ENCODE measurements at places on chromosomes 7 and 10. TPM values are rescaled to one million over a fixed set of nuclear protein-coding genes. Genes with fewer than 3 reads are reported as not detected.

DNA sequence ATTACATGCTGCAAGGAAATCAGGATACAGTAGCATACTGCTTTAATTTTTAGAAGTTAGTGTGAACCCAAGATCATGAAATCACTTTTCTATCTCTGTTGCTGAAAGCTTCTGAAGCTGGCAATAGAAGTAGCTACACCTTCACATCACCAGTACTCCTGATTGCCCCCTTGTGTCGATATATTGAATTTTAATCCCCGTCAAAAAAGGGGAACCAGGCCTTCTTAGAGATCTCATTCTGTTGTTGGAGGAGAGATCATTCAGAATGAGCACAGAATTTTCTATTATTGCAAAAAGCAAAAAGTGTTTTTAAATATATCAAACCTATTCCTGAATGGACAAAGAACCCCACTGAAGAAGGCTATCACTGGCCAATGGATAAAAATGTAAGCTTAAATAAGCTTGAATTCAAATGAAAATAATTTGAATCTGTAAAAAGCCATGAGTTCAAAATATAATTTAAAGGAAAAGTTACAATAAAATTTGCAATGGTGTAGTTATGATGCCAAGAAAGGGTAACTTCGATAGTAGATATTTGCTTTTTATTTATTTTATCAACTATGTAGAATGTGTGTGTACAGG, 39.7 kb upstream of the TEX47 start:
- no peak for DNase-seq
- H3K27me3 ChIP-seq = no peaks in the 10 kb centered on the region
- H3K36me3 ChIP-seq = no peaks in the 10 kb centered on the region
- no peaks in the 10 kb centered on the region for H3K4me1 ChIP-seq
- no peak overlapping the region for H3K4me3 ChIP-seq
- H3K27ac ChIP-seq = no peak overlapping the region

- peaks cover 24% of the 10 kb centered on the region for H3K4me1 ChIP-seq
- H3K4me3 ChIP-seq = peak overlapping the region; percentile 93
- H3K36me3 ChIP-seq = no peaks in the 10 kb centered on the region
- peak; percentile 1 for DNase-seq
- peak overlapping the region; percentile 99 for H3K27ac ChIP-seq
- no peaks in the 10 kb centered on the region for H3K27me3 ChIP-seq
Measured at GRCh38 chr10:17643339-17643754, 604 bp upstream of the STAM start.

DNA sequence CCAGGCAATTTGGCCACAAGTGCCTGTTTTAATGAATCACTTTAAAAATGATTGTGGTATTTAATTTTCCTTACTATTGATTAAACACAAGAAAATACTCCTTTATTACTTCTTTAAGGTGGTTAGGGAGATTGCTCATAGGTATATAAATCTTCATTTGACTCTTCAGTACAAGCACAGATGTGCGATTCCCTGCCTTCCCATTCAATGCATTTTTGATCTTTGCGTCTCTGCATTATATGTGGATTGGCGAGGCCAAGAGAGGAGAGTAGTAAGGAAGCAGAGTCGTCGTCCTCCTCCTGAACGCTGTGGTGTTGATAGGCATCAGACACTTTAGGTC, 683.7 kb downstream of the LRMDA start:
- H3K4me1 ChIP-seq = no peaks in the 10 kb centered on the region
- no peak for DNase-seq
- no peak overlapping the region for H3K4me3 ChIP-seq
- H3K27me3 ChIP-seq = no peaks in the 10 kb centered on the region
- H3K36me3 ChIP-seq = no peaks in the 10 kb centered on the region

DNA sequence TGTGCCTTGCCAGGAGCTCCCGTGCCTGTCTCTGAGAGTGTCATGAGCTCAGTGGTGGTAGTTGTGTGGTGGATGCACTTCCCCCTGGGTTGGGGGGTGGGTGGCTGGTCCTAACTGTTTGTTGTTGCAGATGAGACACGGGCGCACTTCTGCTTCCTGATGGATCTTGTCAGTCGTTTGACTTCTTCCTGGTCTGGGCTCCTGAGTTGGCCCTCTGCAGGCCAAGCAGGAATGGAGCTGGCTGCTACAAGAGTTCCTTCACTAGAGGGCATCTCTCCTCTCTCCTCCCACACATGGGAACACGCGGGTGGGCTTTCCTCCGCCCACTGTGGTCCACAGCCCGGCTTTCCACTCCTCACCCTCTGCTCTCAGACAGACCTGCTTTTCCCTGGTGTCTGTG, 82.0 kb downstream of the BMS1 start:
- no peak overlapping the region for H3K4me3 ChIP-seq
- H3K36me3 ChIP-seq = no peaks in the 10 kb centered on the region
- no peaks in the 10 kb centered on the region for H3K4me1 ChIP-seq

GRCh38 chr7:152136686-152137085, 111.2 kb downstream of the GALNT11 start:
- no peak for DNase-seq
- no peak overlapping the region for H3K27ac ChIP-seq
- peaks cover 65% of the 10 kb centered on the region for H3K36me3 ChIP-seq
- no peaks in the 10 kb centered on the region for H3K4me1 ChIP-seq
- H3K4me3 ChIP-seq = no peak overlapping the region
- no peaks in the 10 kb centered on the region for H3K27me3 ChIP-seq

- H3K36me3 ChIP-seq = no peaks in the 10 kb centered on the region
- peaks cover 11% of the 10 kb centered on the region for H3K4me1 ChIP-seq
- DNase-seq = no peak
- H3K27ac ChIP-seq = no peak overlapping the region
Measured at GRCh38 chr10:75392744-75393143, 8.8 kb downstream of the ZNF503 start.

DNA sequence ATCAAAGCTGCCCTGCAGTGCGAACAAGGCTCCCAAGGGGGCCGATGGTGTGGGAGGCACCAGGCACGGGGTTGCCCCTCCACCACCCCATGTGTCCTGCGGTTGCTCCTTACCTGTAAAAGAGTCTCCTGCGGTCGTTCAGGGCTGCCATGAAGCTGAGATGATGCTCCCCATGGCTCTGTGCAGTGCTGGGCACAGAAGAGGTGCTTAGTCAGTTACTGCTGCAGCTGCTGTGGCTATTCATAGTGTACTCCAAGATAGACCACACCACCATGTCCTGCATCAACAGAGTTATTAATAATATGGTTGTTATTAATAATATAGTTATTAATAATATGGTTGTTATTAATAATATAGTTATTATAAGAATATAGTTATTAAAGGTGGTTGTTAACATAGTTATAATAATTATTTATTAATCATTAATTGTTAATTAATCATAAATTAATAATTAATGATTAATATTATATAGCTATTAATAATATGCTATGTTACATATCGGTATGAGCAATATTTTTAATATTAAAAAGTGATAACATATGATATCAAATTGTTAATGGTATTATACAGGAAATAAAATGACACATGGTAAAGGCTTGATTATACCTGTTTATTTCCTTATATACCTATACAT, 97.0 kb upstream of the PFKP start:
- peaks cover 3% of the 10 kb centered on the region for H3K27me3 ChIP-seq
- H3K4me1 ChIP-seq = no peaks in the 10 kb centered on the region
- no peak for DNase-seq

- peaks cover 72% of the 10 kb centered on the region for H3K4me1 ChIP-seq
- H3K27me3 ChIP-seq = no peaks in the 10 kb centered on the region
- DNase-seq = peak; percentile 27
- no peak overlapping the region for H3K4me3 ChIP-seq
- no peaks in the 10 kb centered on the region for H3K36me3 ChIP-seq
- no peak overlapping the region for H3K27ac ChIP-seq
Measured at GRCh38 chr7:139643951-139644585, 120.6 kb downstream of the CLEC2L start.

GRCh38 chr7:34247468-34247867, 342.1 kb downstream of the BMPER start:
- no peak overlapping the region for H3K27ac ChIP-seq
- no peaks in the 10 kb centered on the region for H3K36me3 ChIP-seq
- no peak overlapping the region for H3K4me3 ChIP-seq

DNA sequence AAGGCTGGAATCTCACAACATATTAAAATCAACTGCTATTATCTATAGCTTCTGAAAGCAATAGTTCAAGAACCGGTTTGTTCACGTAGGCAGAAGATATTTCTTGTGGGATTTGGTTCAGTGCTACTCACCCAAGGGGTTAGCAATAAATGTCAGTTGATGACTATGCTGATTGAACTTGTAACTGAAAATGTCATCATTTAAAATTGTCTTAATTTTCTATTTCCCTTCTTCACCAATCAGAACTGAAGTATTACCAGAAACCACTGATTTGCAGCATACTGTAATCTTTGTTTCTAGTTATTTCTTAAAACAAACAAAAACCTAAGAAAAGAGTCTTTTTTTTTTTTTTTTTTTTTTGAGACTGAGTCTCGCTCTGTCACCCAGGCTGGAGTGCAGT, 46.1 kb downstream of the CPEB3 start:
- peaks cover 17% of the 10 kb centered on the region for H3K4me1 ChIP-seq
- H3K27me3 ChIP-seq = no peaks in the 10 kb centered on the region
- H3K27ac ChIP-seq = no peak overlapping the region
- no peak for DNase-seq

- H3K27me3 ChIP-seq = peaks cover 8% of the 10 kb centered on the region
- H3K4me3 ChIP-seq = no peak overlapping the region
- H3K36me3 ChIP-seq = no peaks in the 10 kb centered on the region
- H3K27ac ChIP-seq = no peak overlapping the region
Measured at GRCh38 chr10:125340903-125341302, 180.5 kb upstream of the CTBP2 start.

DNA sequence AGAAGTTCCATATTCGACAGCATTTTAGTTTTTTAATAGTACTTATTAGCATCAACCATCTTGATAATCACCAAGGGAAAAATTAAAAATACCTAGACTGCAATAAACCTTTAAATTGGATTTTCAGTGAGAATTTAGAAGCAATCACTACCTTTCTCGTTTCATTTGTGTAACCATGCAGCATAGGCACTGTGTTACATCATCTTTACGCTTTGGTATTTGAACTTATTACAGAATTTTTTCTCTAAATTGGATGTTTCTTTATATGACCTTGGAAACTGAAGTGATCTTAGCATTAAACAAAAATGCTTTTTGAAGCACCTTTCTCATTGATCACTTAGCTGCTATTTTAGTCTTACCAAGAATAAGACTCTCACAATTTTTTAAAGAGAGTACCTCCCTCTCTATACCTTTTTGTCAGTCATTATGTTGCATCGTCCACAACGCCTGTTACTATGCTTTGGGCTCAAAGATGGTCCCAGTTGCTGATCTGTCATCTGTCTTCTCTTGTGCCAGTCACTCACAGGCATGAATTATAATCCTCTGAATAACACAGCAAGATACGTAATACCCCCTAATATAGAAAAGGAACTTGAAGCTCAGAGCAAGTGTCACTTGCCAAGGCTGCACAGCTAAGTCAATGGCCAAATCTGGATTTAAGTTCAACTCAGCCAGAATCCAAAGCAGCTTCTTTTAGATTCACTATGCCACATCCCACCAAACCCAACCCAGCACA, 19.6 kb upstream of the ASCC1 start:
- no peak overlapping the region for H3K27ac ChIP-seq
- H3K36me3 ChIP-seq = peaks cover 47% of the 10 kb centered on the region

- no peak for DNase-seq
- H3K4me1 ChIP-seq = no peaks in the 10 kb centered on the region
- no peak overlapping the region for H3K4me3 ChIP-seq
Measured at GRCh38 chr7:131921016-131921415, 364.6 kb upstream of the PODXL start.

- no peaks in the 10 kb centered on the region for H3K36me3 ChIP-seq
- H3K4me1 ChIP-seq = peaks cover 6% of the 10 kb centered on the region
- H3K4me3 ChIP-seq = no peak overlapping the region
- no peak for DNase-seq
- no peak overlapping the region for H3K27ac ChIP-seq
- no peaks in the 10 kb centered on the region for H3K27me3 ChIP-seq
Measured at GRCh38 chr10:103197174-103197573, 4.1 kb upstream of the NT5C2 start.

DNA sequence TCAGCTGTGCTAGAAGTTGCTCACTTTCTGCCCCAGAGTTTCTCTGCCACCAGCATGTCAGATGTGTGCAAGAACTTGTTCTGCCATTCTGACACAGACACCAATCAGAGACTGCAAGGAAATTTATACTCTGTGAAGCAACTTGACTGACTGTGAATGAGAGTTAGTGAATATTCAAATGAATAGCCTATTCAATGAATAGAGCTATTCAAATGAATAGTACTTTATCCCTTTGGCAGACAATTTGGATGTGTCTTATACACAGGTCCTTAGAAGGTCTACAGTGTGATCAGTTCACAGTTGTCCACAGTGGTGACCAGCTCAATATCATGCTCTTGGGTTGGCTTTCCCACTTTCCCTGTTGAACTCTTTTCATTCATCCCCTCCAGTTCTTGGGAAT, 138.1 kb downstream of the MACC1 start:
- no peak for DNase-seq
- H3K27me3 ChIP-seq = no peaks in the 10 kb centered on the region
- H3K4me1 ChIP-seq = no peaks in the 10 kb centered on the region
- H3K27ac ChIP-seq = no peak overlapping the region

DNA sequence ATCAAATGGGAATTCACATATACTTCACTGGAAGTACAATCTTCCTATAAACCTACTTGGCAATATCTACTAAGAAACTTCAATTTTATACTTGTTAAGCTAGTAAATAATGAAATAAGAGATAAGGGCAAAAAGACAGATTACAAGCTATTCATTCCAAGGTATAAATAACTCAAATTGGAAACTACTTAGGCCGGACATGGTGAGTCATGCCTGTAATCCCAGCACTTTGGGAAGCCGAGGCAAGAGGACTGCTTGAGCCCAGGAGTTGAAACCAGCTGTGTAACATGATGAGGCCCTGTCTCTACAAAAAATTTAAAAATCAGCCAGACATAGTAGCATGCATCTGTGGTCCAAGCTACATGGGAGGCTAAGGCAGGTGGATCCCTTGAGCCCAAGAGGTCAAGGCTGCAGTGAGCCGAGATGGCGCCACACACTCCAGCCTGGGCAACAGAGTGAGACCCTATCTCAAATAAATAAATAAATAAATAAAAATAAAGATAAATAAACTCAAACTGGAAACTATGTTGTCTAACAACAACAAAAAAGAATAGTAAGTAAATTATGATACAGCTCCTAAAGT, 37.6 kb downstream of the ARHGAP21 start:
- H3K36me3 ChIP-seq = no peaks in the 10 kb centered on the region
- no peak overlapping the region for H3K4me3 ChIP-seq
- no peaks in the 10 kb centered on the region for H3K4me1 ChIP-seq
- H3K27me3 ChIP-seq = no peaks in the 10 kb centered on the region
- no peak overlapping the region for H3K27ac ChIP-seq

- H3K4me1 ChIP-seq = peaks cover 40% of the 10 kb centered on the region
- peak overlapping the region; percentile 32 for H3K4me3 ChIP-seq
- DNase-seq = no peak
- peak overlapping the region; percentile 40 for H3K27ac ChIP-seq
Measured at GRCh38 chr7:100538348-100538653, 702 bp upstream of the AGFG2 start.

- DNase-seq = no peak
- no peaks in the 10 kb centered on the region for H3K36me3 ChIP-seq
- no peak overlapping the region for H3K27ac ChIP-seq
- no peak overlapping the region for H3K4me3 ChIP-seq
Measured at GRCh38 chr10:27618036-27618615, 114.0 kb downstream of the RAB18 start.

- H3K36me3 ChIP-seq = no peaks in the 10 kb centered on the region
- peaks cover 5% of the 10 kb centered on the region for H3K27me3 ChIP-seq
- no peak overlapping the region for H3K27ac ChIP-seq
- H3K4me1 ChIP-seq = no peaks in the 10 kb centered on the region
Measured at GRCh38 chr10:71649631-71650030, 69.9 kb downstream of the C10orf105 start.

RGS10 gene
- total RNA-seq = 163 TPM

ZNF736 gene
- total RNA-seq = 21.8 TPM

SMKR1 gene
- total RNA-seq = 1.7 TPM

AGR2 gene
- 1.4 TPM for total RNA-seq

CCL24 gene
- total RNA-seq = not detected

SPDYE5 gene
- 0.23 TPM for total RNA-seq

AVPI1 gene
- 2.8 TPM for total RNA-seq

PRTFDC1 gene
- 0.68 TPM for total RNA-seq

OR9A2 gene
- not detected for total RNA-seq

HOXA5 gene
- 0.32 TPM for total RNA-seq

All from T-cell (primary cell).